ENCODE measurements at places on chromosomes 16 and 17.

GRCh38 chr17:71313866-71314265 lies 807.0 kb upstream of the SOX9 start:
- no peak for DNase-seq

DNA sequence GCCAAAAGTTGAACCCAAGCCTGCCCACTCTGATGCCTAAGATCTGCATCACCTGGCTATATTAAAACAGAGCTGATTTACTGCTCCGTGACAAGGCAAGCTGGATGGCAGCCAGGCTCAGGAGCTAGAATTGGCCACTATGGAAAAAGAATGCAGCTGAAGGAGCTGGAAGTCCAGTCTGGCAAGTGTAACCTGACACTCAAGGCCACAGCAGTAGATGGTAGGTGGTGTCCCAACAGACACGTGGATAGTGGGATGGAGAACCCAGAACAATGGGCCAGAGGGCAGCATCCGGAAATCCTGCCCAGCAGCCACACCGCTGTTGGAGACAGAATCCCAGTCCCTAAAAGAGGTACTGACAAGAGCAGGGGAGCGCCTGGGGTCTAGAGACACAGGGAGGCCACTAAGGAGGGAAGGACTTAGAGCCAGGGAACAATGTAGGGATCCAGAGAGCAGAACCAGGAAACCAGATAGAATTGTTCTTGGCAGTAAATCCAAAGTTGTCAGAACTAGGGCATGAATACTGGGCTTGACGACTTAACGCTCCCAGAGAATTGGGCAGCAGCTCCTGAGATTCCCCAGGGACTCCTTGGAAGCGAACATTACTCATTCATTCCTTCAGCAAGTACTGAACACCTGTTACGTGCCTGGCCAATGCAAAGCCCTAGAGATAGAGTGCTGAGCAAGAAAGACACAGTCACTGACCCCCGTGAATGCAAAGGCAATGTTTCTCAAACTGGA lies 85.7 kb downstream of the CDYL2 start:
- DNase-seq, result no peak

DNA sequence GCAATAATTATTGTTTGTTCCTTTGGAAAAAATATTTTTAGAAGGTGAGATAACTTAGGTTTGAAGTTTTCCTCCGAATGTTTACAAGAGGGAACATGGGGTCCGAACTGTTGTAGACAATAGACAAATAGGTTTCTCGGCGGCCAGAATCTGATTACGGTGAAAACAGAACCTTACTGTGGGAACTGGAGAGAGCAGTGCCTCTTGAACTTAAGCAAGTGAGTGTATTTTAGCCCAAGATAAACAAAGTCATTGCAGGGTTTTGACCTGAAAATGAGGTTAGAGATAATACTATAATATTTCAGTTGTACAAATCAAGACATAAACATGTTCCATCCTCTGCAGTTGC lies 134.7 kb downstream of the ABCA8 start:
- DNase-seq, result no peak

GRCh38 chr17:3893720-3894116 lies 865 bp upstream of the CAMKK1 start:
- no peak for DNase-seq

- DNase-seq, result no peak
Measured at GRCh38 chr17:50222922-50223321, 21.5 kb upstream of the COL1A1 start.

- no peak for DNase-seq
Measured at GRCh38 chr17:18262641-18263040, 2.2 kb downstream of the MIEF2 start.

DNA sequence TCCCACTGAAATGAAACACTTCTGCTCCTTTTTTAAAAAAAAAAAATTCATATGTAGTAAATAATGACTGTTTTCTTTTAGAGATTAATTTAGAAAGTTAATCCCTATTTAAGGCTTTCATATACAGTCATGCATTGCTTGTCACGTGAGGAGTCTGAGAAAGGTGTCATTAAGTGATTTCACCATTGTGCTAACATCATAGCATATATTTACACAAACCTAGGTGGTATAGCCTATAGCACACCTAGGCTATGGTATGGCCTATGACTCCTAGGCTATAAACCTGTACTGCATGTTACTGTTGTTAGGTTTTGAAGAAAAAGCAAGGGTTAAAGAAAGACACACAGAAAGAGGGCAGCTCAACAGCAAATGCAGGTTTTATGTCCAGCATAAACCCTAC lies 13.7 kb downstream of the PPY start:
- no peak for DNase-seq

- no peak for DNase-seq
Measured at GRCh38 chr16:67456391-67457081, 24.4 kb downstream of the ATP6V0D1 start.

DNA sequence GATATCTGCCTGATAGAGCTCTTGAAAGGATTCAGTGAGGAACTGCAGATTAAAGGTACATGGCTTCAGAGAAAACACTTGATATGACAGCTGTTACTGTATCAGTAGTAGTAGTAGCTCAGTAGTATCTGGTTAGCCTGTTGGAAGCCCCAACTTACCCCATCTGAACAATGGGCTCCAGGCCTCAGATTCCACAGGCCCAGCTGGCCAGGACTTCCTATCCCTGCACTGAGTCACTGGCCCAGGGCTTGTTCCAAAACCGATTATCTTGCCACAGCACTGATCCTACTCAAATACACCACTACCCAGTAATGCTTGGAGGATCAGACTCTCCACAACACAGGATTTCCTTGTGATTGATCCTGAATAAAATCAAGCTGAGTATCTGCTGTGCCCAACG lies 32.6 kb downstream of the DCUN1D3 start:
- DNase-seq, result no peak

DNA sequence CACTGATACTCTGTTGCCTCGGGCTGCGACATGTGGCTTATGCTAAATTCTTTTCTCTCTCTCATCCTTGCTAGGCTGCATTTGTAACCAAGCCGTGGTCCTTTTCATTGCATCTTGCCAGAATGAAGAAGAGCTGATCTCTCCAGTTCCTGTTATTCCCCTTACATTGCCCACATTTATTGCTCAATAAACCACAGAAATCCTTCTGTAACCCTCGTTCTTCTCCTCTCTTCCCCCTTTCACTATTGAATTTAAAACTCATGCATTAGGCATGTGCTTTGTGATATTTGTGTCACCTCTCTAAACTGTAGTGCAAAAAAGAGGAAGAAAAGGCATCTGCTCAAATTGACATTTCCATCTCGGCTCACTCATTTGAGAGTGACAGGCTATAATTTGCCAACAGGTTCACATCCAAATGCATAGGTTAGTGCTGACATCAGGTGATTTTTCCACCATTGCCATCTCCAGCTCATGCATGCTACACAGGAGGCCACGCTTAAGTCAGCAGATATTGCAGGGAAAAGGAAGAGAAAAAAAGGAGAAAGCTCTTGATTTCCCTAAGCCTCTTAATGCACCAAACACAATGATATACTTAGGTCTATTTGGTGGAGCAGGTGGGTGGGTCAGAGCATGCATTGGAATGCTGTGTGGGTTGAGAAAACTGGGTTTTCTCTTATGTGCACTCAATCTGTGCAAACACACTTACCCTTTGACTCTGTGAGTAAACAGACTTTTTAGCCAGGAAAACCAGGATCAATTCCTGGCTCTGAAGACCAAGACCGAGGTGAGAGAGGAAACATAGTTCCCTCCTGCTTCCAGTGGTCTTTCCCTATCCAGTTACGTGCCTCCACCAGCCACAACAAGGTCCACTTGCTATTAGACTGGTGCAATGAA lies 642.7 kb downstream of the HS3ST4 start:
- DNase-seq, result no peak

GRCh38 chr16:81478876-81479511 lies 34.4 kb downstream of the CMIP start:
- no peak for DNase-seq

DNA sequence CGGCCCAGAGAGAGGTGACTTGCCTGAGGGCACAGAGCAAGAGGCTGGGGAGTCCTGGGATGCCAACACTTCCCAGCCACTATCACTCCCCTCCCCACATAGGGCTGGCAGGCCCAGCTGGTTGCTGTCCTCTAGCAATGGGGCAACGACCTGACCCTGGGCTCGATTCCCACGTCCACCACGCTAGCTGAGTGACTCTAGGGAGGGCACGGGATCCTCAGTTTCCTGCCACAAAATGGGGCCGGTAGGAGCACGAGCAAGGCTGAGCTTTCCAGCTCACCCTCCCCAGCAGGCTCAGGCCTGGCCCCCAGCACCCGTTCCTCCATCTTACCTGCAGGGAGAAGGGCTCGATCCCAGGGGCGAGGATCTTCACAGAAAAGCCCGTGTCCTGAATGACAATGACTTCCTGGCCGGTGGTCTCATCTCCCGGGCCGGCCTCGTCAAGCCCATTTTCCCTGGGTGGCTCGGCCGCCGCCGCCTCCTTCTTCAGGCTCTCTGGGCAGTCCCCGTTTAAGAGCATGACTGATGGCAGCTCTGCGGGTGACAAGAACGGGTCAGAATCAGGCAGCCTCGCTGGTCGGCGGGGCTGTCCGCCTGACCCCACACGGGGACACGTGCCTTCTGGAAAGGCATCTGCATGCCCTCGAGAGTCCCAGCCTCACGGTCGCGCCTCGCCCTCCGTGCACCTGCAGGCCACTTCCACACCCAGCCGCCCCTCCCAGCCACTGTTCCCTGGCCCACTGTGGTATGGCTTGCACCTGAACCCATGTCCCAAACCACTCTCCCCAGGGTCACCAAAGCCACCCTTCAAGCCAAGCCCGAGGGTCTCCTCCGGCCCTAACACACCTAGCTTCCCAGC lies 7.3 kb downstream of the CLUH start:
- DNase-seq, result no peak

- no peak for DNase-seq
Measured at GRCh38 chr16:79379095-79379494, 221.4 kb downstream of the MAF start.

- DNase-seq, result no peak
Measured at GRCh38 chr17:10120109-10120485, 78.3 kb downstream of the GAS7 start.

DNA sequence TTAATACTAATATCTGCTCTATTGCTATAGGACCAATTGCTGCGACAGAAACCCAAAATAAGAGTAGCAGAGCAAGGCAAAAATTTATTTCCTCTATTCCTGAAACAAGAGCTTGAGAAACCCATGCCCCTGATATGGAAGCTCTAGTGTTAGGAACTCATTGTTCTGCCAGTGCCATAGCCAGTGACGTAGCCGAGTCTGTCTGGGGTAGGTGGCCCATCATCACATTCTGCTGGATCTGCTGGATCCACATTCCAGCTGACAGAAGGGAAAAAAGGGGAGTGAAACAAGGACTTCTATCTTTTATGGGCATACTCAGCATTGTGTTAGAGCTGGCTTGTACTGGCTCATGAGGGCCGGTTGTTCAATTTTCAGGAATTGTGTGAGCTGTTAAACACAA lies 248.9 kb upstream of the MON1B start:
- no peak for DNase-seq

DNA sequence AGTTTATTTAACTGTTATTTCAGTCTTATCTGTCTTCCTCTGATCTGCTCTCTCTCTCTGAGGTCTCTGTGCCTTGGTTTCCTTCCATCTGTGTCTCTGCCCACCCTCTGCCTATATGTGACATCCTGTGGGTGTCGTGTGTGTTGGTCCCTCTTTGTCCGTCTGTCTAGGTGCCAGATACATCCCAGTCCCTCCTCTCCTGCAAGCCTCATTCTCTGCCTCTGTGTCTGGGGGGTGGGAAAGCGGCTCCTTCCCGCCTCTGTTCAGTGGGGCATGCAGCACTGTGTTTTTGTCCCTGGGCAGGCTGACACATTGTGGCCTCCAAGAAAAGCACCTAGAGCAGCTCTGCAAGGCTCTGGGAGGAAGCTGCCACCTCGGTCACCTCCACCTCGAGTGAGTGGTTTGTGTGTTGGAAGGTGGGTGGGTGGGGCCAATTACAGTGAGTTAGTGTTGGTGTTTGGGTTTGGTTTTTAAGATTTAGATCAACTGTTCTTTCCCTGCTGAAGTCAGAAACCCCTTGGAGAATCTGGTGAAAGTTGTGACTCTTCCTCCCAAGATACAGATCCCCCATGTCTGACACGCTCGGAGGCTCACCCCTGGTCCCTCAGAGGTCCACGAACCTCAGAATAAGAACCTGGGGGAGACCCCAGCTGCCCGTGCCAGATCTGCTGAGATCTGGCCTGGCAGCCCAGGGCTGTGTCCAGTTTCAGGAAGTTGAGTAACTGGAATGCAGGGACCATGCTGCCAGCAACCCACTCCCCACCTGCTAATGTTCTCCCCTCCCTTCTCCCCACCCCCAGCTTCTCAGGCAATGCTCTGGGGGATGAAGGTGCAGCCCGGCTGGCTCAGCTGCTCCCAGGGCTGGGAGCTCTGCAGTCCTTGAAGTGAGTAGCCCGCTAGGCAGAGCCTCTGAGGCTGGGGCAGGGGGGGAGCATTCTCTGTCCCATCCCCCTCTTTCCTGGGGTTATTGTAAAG lies 50.9 kb upstream of the CPNE2 start:
- DNase-seq, result peak; percentile 75

DNA sequence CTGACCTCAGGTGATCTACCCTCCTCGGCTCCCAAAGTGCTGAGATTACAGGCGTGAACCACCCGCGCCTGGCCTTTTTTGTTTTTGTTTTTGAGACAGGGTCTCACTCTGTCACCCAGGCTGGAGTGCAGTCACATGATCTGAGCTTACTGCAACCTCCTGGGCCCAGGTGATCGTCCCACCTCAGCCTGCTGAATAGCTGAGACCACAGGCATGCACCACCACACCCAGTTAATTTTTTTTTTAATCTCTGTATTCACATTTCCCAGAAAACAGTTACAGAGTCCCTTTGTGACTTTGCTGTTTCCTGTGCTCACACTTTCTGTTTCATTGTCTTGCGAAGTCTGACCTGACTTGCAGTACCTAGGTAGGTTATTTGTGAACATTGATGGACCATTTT lies 2.7 kb downstream of the CLUAP1 start:
- no peak for DNase-seq

- DNase-seq, result no peak
Measured at GRCh38 chr16:47731252-47731651, 270.1 kb downstream of the PHKB start.

- DNase-seq, result no peak
Measured at GRCh38 chr17:59830007-59830630, 62.6 kb downstream of the TUBD1 start.

GRCh38 chr16:54648575-54648974 lies 282.1 kb upstream of the IRX5 start:
- DNase-seq, result no peak

DNA sequence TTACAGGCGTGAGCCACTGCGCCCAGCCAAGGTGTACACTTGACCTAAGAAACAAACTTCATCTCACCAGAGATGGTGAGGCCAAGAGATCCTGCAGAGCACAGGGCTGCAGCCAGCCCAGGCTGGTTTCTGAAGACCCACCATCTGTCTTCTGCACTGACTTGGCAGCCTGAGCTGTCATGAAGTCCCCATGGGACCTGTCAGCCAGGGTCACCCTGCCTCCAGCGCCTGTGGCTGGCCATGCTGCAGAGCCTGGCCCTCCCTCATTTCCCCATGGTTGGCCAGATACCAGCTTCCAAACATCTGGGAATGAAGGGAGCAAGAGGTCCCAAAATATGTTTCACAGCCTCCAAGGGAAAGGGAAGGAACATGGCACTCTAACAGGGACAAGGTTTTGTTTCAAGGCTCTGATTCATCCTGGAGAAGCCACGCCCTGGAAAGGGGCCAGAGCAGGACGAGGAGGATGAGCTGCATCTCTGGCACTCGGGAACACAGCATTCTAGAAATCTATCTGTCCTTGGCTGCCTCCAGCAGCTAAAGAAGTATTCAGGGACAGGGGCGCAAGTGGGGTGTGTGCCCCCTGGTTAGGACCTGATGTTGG lies 45.3 kb downstream of the DDX19A start:
- DNase-seq, result no peak
